Stimulated activated CD8-positive, alpha-beta memory T cell treated with anti-CD3 and anti-CD28 coated beads, Interleukin-2, amount 100 ng/mL, for 48 hours (primary cell): ENCODE measurements at places on chromosomes 2 and 18.

GRCh38 chr18:62788876-62789275 lies 73.5 kb downstream of the PHLPP1 start:
- no peak for DNase-seq

GRCh38 chr2:223084873-223085272 lies 32.9 kb downstream of the KCNE4 start:
- no peak for DNase-seq

- DNase-seq, result no peak
These were observed 52.8 kb upstream of the CABYR start for GRCh38 chr18:24086082-24086481.

- no peak for DNase-seq
These were observed 19.6 kb downstream of the RSAD2 start for GRCh38 chr2:6896930-6897759.

- DNase-seq, result no peak
These were observed 16.3 kb downstream of the SIX3 start for GRCh38 chr2:44957656-44958327.

DNA sequence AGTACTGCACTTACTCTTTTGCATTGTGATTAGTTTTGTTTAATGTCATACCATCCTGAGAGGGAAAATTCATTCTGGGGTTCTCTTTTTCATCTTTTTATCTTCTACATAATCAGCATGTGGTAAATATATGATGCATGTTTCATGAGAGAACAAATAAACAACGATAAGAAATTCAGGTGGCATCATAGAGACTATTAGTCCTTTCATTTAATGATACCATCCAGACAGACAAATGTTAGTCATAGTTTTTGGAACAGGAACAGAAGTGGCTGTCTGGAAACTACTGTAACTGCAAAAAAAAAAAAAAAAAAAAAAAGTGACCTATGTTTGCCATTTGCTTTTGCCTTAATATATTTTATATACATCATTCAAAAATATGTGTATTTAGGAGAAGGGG lies 761.0 kb downstream of the EPHA4 start:
- DNase-seq, result no peak

DNA sequence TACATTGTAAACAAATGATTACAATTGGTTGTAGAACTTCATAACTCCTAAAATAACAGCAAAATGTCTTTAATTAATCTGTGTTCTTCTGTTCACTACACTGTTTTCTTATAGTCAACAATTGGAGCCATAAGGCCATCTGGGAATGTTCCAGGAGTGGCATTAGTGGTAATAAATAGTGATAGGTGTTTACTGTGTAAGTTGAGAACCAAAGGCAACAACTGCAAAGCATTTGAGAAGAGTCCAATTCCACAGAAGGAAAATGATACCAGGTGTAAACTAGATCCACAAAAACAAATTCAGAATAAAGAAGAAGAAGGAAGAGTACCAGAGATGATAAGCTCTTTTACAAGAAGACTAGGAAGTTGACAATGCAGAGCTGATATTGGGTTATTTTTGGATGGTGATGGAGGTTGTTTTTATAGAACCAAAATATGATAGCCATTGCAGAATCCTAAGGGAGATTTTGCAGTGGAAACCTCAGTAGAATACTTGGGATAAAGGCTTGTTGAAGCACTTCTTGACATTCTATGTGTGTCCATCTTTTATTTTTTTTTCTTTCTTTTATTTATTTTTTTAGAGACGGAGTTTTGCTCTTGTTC lies 52.9 kb downstream of the ANTXR1 start:
- DNase-seq, result no peak

DNA sequence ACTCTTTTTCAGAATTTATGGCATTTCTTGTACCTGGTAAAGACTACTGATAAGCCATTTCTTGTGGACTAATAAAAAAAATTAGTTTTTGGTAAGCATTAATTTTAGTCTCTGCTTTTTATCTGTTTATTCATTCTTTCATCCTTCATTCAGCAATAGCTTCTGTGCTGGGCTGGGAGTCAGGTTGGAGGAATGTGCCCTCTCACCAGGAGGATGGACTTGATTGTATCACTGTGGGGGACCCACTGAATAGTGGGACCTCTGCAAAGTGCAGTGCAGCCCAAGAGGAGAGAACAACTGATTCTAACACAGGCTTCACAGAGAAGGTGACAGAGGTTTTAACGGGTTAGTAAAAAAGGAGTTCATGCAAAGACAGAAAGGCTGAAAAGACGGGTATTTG lies 39.1 kb downstream of the CDC42EP3 start:
- DNase-seq, result no peak

GRCh38 chr2:42954227-42954962 lies 162.0 kb upstream of the HAAO start:
- no peak for DNase-seq

GRCh38 chr18:63131106-63131958 lies 188.2 kb downstream of the BCL2 start:
- no peak for DNase-seq

DNA sequence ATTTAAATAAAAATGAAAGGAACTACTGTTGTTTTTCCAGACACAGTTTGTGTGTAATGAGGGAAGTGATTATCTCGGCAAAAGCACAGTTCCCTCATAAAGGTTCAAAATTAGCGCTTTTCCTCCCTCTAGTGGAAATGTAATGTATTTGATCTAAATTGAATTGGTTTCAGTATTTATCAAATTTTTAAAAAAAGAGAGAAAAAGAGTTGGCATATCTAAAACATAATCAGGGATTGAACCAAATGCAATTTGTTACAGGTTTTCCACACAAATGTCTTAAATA lies 37.5 kb downstream of the CMPK2 start:
- DNase-seq, result no peak

GRCh38 chr2:240795916-240796510 lies 24.0 kb downstream of the KIF1A start:
- no peak for DNase-seq

DNA sequence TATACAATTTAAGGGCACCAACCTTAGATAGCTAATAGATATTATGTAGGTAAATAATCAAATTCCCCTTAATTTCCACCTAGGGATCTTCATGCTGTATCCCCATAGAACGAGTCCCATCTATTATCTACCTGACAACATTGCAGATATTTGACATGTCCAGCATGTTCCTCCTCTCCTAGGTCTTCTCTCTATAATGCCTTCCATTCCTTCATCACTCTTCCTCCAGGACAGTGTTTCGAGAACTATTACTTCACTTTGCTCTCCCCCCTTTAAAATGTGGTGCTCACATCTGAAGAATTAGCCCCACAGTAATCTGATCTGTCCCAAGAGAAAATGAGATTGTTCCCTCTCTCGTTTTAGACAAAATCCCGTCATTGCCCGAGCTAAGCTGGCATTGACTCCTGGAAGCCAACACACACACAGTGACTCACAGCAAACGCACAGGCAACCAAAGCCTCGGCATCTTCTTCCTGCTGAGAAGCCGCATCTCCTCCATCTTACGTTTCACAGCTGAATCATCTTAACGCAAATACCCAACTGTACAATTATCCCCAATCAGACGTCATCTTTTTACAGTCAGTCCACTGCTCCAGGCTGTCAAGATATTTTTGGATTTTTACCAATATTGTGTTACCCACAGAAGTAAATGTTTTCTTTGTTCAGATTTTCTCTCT lies 162.9 kb upstream of the AGAP1 start:
- DNase-seq, result no peak

- DNase-seq, result no peak
These were observed 4.8 kb upstream of the POU3F3 start for GRCh38 chr2:104849101-104849500.

DNA sequence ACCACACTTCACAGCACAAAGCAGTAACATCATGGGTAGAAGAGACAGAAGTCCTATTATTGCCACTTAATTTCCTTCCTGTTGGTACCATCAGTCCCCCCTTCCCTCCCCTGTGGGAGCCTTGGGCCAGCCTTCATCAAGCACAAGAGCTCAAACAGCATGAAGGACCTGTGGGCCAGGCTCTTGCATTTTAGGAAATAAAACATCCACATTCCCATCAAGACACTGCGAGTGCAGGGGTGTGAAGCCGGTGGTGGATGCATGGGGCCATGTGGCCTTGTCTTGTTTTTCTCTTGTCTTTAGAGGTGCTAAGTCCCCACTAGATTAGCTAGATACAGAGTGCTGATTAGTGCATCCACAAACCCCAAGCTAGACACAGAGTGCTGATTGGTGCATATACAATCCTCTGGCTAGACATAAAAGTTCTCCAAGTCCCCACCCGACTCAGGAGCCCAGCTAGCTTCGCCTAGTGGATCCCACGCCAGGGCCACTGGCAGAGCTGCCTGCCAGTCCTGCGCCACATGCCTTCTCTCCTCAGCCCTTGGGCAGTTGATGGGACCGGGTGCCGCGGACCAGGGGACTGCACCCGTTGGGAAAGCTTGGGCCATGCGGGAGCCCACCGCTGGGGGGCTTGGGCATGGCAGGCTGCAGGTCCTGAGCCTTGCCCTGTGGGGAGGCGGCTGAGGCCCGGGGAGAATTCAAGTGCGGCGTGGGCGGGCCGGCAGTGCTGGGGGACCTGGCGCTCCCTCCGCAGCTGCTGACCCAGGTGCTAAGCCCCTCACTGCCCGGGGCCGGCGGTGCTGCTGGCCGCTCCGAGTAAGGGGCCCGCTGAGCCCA lies 14.7 kb upstream of the PXDN start:
- DNase-seq, result no peak

GRCh38 chr2:50448556-50448955 lies 583.4 kb downstream of the NRXN1 start:
- no peak for DNase-seq

- no peak for DNase-seq
These were observed 95.5 kb downstream of the THNSL2 start for GRCh38 chr2:88265352-88266303.

- no peak for DNase-seq
These were observed 140.5 kb upstream of the PELI1 start for GRCh38 chr2:64284751-64285150.

DNA sequence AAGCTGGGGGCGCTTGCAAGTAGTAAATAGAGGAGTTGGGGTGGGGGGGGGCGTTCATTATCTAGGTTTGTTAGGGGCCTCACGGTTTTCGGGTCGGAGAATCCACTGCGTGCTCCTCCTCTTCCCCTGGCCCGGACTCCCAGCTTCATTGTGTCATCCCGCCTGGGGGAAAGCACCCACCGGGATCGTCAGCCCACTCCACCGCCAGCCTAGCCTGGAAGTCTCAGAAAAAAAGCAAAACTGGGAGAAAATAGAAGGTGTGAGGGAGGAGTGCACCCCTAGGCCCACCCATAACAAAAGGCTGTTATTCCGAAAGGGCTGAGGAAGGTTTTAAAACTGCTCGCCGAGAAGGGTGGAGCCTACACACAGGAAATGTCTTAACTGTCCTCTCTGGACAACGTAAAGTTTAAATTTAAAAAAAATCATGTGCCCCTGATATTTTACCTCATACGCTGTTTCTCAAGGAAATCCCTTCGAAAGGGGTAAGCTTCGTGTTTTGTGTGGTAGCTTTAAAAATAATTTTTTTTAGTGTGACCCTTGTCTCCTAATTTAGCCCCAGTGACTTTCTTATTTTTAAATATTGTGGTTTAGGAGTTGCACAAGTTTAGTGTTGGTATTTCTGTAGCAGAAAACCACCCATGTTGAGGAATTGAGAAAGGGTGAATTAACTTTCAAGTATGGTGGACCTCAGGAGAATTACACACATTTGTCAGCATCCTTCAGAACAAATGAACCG lies 104.2 kb downstream of the SPTBN1 start:
- no peak for DNase-seq

- peak; percentile 32 for DNase-seq
These were observed 209.9 kb downstream of the TFCP2L1 start for GRCh38 chr2:121075006-121075551.

GRCh38 chr2:106314444-106314843 lies 120.3 kb upstream of the UXS1 start:
- no peak for DNase-seq

DNA sequence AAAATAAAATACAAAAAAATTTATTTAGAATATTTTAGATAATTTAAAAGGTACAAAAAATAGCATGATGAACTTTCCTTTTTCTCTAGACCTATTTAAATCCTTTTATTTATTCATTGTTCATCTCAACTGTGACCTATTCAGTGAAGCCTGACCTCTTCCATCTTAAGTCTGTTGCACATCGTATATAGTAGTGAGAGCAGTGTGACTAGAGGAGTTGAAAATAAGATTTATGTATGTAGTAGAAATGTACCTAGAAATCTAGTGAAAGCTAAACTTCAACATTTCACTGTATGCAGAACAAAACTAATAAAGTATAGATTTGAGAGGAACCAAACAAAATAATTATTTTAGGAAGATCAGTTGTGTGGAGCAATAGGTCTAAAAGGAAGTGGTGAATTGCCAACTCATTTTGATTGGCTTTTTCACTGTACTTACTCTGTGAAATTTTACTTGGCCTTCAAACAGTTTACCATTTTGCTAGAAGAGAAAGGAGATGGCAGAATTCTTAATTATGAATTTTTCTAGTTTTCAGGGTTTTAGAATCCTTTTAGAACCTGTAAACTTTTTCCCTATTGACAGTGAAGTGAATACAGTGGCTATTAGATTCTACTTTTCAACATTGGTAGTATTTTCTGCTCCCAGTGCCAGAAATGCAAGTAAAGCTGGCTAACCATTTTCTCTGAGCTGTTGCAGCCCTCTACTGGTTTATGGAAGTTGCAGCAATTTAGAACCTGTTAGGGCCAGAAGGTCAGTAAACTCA lies 11.0 kb downstream of the ANKRD12 start:
- DNase-seq, result no peak

GRCh38 chr18:10559553-10560451 lies 34.0 kb downstream of the NAPG start:
- DNase-seq, result no peak

- no peak for DNase-seq
These were observed 54.5 kb downstream of the ACSL3 start for GRCh38 chr2:222915092-222915957.

DNA sequence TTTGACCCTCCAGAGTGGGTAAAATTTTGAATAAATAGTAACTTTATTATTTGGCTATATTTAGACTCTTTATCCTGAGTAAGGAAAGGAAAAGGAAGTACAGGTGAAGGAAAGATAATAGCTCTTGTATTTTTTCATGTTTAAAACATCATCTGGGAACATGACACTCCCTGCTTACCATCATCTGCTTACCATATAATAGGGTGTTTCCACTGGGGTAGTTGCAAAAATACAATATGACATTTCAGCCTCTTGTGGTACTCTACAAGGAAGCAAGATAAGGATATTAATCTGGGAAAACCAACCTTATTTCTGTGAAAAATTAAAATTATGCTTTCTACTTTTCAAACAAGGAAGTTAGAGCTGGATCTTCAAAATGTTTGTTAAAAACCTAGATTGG lies 9.9 kb downstream of the RELCH start:
- no peak for DNase-seq

DNA sequence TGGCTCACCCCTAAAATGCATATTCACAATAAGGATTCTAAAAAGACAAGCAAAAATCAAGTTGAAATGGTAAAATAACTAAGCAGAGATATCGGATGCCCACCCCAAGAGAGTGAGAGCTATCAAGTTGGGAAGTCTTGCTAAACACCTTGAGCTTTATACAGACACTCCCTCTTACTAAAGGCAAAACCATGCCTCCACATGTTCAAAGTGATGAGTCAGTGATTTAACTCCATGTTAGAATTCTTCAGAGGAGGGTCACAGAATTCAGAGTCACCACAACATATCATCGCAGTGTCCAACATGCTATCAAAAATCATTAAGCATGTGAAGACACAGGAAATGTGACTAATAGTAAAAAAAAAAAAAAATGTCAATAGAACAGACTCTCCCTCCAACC lies 20.6 kb upstream of the ST8SIA3 start:
- no peak for DNase-seq

GRCh38 chr2:240747256-240747655 lies 55.6 kb downstream of the AQP12A start:
- DNase-seq, result no peak

- DNase-seq, result no peak
These were observed 51.5 kb upstream of the NFATC1 start for GRCh38 chr18:79344208-79344581.

- DNase-seq, result no peak
These were observed 4.8 kb upstream of the IMPA2 start for GRCh38 chr18:11976315-11977152.
